ENCODE measurements at places on chromosomes 1 and 21.
A peak's percentile ranks its signal among the peaks of the same experiment; 100 is the strongest.

GRCh38 chr1:196497817-196498216 lies 110.4 kb downstream of the KCNT2 start:
- no peak for DNase-seq

- DNase-seq, result peak; percentile 9
Observed at GRCh38 chr1:64743954-64744491, 852 bp upstream of the RAVER2 start.

GRCh38 chr21:29810871-29811270 lies 128.9 kb downstream of the GRIK1 start:
- no peak for DNase-seq

DNA sequence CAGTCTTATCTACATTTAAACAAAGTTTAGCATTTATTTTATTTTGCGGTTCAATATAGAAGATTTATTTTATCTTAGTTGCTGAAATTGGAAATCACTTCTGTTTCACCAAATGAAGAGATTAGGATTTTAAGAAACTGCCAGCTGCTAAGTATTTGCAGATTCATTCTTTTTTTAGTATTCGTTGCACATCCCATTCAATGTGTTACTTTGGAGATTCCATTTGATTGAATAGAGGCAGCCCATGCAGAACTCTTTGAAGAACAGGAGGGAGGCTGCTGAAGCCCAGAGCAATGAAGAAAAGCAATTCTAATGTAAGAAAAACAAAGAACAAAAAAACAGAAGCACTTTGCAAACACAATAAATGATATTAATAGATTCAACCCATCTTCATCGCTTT lies 38.6 kb upstream of the IL12RB2 start:
- no peak for DNase-seq

DNA sequence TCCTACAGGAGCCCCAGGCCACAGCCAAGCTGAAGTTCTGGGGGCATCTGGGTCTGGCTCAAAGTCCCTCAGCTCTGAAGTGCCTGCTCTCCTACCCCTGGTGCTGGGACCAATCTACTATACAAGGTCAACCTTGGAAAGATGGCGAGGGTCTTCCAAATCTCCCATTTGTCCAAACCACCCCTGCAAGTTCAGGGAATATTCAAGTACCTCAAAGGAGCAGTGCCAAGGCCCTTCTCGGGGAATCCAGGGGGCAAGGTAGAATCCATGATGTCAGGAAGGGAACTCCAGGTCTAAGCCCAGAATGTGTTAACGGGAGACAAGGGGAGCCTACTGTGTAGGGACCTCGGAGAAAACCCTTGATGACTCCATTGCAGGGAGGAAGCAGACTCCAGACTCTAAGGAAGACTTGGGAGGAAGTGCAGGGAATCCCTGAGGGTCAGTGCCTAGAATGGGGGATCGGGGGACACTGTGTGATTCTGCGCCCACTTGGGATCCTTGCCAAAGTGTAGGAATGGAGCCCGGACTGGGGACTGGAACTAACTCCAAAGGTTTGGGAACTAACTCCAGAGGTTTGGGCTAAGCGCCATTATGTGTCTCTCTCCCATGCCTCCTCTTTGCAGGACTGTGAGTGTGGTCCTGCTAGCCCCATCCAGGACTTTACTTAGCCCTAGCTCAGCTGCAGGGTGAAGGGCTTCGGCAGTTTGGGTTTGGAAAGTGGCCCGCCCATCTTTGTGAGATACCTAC lies 8.7 kb downstream of the TAL1 start:
- DNase-seq, result no peak

DNA sequence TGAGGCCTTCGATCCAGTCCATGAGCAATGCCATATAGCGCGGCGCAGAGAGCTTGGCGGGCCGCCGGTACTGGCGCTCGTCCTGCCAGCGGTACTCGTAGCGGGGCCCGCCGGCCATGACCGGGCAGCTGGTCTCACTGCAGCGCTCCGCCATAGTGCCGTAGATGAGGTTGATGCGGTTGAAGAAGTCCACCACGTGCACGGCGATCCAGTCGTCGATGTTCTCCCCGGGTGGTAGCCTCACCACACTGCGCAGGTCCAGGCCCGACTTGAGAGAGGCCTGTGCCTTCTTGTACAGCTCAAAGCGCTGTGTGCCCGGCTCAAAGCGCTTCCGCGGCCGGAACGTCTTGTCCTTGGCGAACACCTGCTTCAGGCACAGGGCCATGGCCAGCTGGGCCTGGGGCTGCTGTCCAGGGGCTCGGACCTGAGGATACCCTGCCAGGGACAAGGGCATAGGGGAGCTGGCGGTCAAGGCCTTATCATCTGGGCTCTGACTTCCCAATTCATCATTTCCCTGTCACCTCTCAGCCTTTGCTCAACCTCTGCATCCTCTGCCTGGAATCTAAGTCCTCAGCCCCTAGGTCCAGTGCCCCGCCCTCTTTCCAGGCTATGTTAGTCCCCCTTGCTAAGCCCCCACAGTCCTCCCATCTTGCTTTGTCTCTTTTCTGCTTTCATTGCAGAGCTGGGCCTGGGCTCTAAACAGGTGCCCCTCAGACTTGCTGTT lies 3.5 kb downstream of the MOB3C start:
- DNase-seq, result peak; percentile 31

DNA sequence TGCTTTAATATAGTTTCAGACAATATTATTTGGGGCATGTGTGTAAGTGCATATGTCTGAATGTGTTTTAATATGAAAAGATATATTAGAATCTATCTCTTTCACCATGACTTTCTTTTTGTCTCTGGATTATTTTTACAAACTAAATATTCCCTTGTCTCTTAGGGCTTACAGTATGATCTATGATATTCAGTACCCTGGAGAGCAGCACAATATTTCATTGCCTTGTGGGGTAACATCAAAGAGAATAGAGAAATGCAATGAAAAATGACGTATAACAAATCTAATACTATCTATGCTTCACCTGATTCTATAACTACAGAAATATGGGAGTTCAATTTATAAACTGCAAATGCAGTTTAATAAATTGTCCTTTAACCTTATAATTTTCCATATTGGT lies 2084.5 kb downstream of the MRPL39 start:
- DNase-seq, result no peak

DNA sequence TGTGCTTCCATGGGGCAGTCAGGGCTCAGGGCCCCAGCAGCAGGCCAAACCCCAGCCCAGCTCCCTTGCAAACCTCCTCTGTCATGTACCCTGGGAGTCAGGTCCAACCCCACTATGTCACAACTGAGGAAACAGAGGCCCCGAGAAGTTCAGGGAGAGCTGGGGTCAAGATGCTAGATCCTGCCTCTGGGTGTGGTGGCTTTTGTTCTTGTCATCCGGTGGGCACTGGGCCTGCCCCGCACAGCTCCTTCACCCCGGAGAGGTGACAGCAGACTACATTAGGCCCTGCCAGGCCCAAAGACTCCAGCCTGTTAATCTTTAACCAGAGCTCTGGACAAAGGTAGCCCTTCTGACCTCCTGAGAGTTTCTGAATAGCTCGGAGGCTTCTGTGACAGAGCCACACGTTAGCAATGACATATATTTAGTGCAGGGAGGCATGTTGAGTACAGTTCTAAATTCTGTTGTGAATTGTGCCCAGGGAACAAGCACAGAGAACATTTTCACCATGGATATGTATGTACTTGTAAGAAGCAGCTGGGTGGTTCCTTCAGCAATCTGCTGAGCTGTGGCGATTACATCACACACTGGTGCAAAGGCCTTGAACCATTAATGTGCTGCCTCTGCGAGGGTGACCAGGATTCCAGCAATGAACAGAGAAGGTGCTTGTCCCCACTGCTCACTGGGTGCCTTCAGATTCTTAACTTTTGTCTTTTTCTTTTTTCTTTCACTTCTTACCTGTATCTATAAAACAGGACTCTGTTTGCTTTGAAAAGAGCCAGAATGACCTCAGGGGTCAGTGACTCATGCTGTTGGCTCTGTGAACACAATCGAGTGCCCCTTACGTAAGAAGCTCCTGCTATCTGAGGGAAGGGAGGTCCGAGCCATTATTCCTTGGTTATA lies 102.8 kb downstream of the RHOU start:
- DNase-seq, result peak; percentile 84

- DNase-seq, result no peak
Observed at GRCh38 chr1:93447481-93448291, at the start of gene FNBP1L. FNBP1L (plus strand) TSS chr1:93448118; CDS start chr1:93448282, 164 bp downstream.

GRCh38 chr21:15250384-15250783 lies 185.6 kb upstream of the NRIP1 start:
- peak; percentile 56 for DNase-seq

- DNase-seq, result no peak
Observed at GRCh38 chr1:17198476-17199258, 6.3 kb upstream of the PADI1 start.

DNA sequence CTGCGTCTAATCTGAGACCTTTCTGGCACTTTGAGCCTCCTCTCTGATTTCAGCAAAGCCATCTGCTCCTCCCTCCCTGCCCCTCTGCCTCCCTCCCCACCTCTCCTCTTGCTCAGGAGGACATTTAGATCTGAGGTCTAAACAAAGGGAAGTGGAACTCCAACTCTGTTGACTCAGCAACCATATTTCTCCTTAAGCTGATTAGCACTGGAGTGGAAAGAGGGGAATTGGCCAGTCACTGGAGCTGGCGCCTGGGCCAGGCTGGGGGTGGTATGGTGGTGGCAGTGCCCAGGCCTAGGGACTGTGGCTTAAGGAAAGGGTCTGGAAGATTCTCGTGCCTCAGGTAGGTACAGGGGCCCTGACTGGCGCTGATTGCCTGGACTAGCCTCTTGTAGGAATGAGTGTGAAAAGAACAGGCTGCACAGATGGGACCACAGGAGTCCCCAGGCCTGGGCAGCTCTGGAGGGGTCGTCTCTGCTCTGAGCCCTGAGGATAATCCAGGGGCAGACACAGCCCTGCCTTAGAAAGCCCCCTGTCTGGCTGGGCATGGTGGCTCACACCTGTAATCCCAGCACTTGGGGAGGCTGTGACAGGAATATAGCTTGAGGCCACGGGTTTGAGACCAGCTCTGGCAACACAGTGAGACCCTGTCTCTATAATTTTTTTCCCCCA lies 11.9 kb downstream of the SH2D2A start:
- DNase-seq, result no peak

DNA sequence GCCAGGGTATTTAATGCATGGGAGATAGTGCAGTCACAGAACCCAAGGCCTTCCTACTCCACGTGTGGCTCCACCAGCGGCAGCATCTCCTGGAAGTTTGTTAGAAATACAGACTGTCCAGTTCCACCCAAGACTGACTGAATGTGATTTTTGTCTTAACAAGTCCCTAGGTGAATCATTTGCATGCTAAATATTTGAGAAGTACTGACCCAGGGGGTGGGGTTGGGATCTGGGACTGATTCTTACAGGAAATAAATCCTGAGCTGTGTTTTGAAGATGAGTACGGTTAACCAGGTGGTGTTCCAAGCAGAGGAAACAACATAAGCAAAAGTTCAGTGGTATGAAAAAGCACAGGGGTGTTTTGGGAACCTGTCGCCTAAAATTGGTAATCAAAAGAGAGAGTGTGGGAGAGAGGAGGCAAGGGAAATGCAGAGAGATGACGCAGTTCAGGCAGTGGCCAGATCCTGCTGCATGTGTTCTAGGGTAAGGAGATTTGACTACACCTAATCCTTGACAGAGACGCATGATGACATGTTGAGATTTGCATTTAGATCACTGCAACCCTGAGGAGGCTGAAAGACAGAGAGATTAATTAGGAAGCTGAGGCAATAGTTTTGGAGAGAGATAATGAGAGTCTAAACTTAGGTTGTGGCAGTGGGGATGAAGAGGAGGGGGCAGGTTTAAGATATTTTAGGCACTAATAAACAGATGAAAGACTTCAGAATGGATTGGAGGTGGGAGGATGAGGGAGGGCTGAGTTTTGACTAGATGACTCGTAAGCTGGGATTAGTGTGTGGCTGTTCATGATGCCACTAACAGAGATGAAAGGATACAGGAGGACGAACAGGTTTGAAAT lies 3.7 kb upstream of the ZNF326 start:
- DNase-seq, result peak; percentile 89

GRCh38 chr1:195744256-195744655 lies 864.0 kb downstream of the KCNT2 start:
- DNase-seq, result no peak

- DNase-seq, result peak; percentile 47
Observed at GRCh38 chr1:41432481-41433280, 51.8 kb downstream of the EDN2 start.

DNA sequence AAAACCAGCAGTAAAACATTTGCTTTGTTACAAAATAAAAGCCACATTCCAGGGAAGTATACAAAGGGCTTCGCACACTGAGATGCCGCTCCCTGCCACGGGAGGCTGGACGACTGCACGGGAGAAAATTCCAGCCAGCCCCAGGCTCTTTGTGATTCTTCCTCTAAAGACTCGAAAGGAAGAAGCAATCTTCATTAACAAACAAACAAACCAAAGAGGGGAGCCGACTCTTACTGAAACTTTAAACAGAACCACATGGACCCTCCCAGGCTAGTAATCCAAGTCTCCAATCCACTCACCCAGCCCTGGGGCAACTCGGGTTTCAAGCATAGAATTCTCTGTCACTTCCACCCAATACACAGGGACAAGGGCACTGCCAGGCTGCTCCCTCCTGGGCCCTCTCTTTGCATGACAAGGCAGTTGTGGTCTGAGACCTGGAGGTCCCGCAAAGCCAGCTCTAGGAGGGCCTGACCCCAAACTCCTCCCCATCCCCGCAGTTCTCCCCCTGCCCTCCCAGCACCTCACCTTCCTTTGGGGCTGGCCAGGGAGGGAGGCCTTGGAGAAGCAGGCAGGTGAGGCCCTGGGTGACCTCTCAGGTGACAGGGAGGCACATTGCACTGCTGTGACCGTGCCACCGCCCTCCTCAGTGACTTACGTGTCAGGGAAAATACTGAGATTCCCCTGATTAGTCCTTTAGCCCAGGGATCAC lies 26.6 kb upstream of the COL18A1 start:
- DNase-seq, result no peak

GRCh38 chr1:25199819-25200620 lies 32.3 kb downstream of the SYF2 start:
- no peak for DNase-seq

- no peak for DNase-seq
Observed at GRCh38 chr1:156468693-156469345, 31.8 kb downstream of the MEF2D start.

DNA sequence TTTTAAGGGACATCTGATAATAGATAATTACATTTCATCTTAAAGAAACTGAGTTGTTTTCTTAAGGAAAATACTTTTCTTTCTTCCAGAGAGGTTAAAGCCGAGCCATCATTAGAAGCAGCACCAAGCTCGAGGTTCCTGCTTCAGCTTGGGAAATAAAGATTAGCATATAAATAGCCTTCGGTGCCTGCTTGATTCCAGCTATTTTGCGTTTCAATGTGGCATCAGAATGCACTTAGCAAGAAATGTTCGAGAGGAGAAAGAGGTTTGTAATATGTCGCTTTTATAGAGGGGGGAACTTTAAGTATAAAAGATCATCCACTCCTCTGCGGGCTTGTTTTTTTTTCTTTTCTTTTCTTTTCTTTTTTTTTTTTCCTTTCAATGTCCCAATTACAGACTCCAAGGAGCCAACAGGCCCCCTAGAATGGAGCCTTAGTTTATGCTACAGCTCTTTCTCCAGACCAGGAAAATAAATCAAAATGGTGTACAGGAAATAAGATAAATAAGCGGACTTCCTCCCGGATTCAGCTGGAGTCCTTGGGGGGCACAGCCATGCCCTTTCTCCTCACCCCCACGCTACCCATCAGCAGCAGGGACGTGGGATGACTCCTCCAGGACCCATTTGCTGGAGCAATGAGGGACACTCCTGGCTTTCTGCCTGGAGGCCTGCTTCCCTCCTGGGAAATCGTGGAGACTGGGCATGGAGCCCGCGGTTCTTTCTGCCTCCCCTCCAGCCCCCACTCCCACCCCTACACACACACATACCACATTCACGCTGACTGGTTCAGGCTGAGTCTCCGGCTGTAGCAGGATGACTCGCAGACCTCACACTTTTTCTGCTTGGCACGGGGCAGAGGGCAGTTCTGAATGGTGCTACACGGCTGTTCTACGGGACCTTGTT lies 131.6 kb downstream of the RRAGC start:
- no peak for DNase-seq
